CD4-positive, alpha-beta T cell treated with Interleukin-6 for 4 hours (primary cell): ENCODE measurements at places on chromosomes 4 and X.

- DNase-seq = no peak
These were observed 125.6 kb downstream of the ARSF start for GRCh38 chrX:3166670-3167455.

DNA sequence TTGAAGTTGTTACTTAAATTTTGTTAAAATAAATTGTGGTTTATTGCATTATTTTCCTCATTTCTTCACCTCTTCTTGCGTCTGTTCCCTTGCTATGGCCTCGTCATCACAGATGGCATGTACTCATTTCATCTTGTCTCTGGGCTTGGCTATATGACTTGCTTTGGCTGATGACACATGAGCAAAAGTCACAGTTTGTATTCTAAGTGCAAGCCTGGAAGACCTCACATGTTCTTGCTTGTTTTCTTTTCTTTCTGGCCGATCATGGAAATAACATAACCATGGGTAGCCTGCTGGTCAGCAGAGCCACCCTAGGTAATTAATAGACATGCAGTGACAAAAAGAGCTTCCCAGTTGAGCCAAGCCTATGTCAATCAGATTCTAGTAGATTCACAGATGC is 527.9 kb downstream of the SPRY1 start:
- no peak for DNase-seq

DNA sequence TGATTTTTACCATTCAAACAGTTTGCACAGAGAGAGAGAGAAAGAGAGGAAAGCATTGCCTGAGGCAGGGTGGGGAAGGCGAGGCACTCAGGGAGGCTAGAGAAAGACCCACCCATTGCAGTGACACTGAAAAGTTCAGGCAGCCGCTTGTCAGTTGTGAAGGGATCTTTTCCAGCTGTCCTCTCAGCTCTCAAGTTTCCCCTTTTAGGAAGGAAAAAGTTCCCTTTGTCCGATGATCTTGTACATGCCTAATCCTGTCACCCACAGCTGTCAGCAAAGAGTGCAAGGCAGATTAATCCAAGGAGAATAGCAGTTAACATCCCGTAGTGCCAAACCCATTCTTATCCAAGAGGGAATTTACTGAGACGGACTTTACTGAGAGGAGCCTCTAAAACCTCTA is 255.0 kb downstream of the MAGEB5 start:
- DNase-seq = no peak

GRCh38 chr4:40881096-40881495 is 131.3 kb downstream of the NSUN7 start:
- DNase-seq = no peak

DNA sequence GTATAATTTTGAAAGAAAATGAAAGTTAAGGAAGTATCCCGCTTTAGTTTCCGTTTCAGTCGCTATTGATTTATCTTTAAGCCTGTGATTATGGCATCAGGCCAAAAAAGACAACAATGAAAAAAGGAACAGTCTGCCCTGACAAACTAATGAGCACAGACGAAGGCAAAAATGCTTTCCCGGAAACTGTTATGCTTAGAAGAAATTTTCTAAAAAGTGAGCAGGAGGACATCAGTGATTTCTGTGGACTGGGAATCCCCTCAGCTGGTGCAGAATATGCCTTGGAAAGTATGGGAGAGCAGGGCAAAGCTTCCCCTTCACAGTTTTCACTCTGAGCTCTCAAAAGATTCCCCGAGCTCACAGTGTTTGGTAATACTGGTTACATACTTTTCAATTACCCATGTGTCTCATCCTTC is 5.1 kb upstream of the CXCL10 start:
- no peak for DNase-seq

GRCh38 chr4:65370709-65371108 is 299.6 kb downstream of the EPHA5 start:
- no peak for DNase-seq

GRCh38 chr4:152843481-152844090 is 63.8 kb downstream of the ARFIP1 start:
- no peak for DNase-seq

GRCh38 chr4:69323284-69323683 is 43.0 kb downstream of the UGT2B28 start:
- no peak for DNase-seq

DNA sequence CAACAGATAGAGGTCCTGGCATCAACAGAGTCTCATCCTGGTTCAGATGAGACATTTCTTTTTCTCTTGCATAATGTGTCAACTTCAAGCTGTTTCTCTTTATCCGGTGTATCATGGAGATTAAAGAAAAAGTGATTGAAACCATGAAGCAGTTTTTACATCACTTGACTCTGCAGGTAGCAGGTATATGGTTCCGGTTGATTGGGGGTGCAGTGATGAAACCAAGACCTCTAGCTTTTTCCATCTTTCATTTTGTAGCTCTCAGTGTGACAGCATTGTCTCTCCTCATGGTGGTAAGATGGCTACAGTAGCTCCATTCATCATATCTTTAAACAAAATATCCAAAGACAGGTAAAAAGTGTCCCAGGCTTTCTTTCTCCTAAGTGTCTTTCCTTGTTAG is 2.4 kb upstream of the HOPX start:
- no peak for DNase-seq

DNA sequence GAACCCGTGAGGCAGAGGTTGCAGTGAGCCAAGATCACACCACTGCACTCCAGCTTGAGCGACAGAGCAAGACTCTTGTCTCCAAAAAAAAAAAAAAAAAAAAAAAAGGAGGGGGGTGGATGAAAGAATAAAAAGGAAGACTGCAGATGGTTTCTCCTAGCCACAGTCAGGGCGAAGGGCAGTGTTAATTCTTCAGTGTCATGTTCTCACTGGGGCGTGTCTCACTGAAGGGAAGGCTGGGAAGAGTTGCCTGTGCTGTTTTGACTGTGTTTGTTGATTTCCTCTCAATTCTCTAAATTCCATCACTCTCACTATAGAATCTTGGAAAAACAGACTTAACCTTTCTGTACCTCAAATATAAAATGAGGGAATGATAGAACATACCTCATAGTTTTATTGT is 71.6 kb upstream of the DHX15 start:
- DNase-seq = no peak

DNA sequence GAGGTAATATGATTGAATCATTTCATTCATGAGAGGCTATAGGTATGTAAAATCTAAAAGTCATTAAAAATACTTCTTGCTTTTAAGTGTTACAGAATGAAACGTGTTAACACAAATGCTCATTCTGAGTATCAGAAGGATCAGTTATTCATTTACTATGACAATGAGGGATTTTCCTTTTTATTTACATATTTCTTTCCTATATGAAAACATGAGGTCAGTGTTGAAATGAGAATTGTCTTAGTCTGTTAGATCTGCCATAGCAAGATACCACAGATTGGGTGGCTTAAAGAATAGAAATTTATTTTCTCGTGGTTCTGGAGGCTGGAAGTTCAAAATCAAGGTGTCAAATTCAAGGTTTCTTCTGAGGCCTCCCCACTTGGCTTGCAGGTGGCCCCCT is 181.2 kb downstream of the ARHGAP10 start:
- DNase-seq = no peak

GRCh38 chrX:131067216-131067615 is 9.1 kb downstream of the ARHGAP36 start:
- DNase-seq = no peak

DNA sequence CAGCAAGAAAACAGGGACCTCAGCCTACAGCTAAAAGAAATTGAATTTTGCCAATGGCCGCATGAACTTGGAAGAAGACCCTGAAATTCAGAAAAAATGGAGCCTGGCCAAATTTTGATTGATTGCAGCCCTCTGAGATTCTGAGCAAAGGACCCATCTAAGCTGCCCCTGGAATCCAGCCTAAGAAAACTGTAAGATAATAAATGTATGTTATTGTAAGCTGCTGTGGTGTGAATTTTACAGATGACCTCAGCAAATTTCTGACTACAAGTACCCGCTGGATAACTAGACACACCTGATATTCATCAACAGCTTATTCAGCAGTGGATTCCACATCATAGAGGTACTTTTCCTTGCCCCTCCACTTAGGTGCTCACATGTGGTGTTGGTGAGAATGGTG is 119.5 kb upstream of the EPHA5 start:
- DNase-seq = no peak

GRCh38 chr4:73211968-73212367 is 46.6 kb downstream of the ANKRD17 start:
- no peak for DNase-seq

- no peak for DNase-seq
These were observed 20.2 kb downstream of the SYAP1 start for GRCh38 chrX:16739574-16739973.

- DNase-seq = peak; percentile 50
These were observed 1.3 kb downstream of the SH3TC1 start for GRCh38 chr4:8200302-8200975.

- no peak for DNase-seq
These were observed 461.4 kb downstream of the MID1IP1 start for GRCh38 chrX:39262641-39263040.

DNA sequence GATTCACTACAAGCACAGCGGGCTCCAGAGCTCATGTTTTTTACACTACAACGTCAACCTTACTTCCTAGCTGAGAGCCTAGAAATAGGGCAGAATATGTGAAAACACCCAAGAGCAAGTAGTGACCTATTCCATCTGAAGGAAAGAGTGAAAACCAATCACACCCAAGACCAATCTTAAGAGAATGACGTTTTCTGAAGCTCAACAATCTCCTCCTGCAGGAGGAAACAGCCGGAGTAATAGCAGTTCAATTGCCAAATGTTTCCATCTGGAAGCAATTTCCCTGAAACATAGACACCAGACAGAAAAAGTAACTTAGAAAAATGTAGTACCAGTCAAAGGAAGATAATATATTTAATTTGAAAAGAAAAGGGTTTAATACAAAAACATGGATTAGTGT is 142.4 kb downstream of the ANXA5 start:
- no peak for DNase-seq

DNA sequence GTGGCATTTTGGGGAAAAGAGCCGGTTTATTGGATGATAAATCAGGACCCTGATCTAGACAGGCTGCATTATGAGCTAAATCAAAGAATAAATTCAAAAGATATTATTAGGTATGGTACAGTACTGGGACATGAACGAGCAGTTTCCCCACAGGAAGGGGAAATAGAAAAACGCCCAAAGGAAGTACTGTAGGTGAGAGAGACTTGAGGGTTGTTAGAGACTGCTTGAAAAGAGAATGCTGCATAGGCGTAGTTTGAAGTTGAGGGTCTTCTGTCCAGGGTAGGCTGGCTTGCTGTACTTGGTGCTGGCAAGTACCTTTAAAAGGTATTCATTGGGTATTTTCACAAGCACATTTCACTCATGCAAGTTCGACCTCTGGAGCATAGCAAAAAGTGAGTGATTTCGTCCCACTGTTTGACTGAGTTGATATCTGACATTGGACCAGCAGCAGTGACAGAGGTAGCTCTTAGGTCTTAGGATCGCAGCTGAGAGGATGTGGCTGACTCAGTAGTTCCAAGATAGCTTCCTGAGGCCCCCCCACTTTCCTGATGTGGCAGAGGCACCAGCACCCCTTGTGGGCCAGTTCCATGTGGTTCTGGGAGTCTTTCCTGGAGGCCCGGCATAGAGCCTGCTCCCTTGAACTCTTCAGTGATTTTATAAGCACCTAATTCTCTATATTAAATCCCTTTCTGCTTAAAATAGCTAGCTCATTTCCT is 64.3 kb downstream of the TMEM131L start:
- peak; percentile 47 for DNase-seq

DNA sequence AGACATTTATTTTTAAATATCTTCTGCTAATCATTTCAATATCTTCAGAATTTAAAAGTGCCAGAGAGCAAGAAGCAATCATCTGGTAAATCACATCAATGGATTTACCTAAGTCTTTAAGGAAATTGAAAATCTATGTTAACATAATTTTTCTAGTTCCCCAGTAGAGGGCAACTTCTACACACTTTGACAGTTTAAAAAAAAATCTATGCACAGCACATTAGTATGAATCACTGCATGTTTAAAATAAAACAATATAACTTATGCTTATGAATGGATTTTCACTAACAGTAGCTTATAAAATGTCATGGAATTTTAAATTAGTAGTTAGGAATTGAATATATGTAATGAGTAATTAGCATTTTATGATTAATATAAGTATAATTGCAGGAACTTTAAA is 126.5 kb downstream of the REELD1 start:
- DNase-seq = no peak

DNA sequence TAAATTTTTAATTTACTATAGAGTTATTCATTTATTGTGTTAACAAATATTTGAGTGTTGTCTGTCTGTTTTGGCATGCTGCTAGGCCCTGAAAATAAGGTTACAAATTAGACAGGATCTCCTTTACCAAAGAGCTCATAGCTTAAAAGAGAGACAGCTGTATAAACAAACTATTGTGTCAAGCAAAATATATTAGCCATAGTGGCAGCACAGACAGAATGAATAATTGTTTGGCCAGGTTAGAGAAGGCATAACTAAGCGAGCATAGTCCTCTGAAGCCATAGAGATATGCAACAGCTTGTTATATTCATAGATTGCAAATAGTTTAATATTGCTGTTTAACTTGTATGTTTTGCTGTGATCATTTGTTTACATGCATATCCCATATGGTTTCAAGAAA is 66.7 kb upstream of the NDUFC1 start:
- DNase-seq = no peak

DNA sequence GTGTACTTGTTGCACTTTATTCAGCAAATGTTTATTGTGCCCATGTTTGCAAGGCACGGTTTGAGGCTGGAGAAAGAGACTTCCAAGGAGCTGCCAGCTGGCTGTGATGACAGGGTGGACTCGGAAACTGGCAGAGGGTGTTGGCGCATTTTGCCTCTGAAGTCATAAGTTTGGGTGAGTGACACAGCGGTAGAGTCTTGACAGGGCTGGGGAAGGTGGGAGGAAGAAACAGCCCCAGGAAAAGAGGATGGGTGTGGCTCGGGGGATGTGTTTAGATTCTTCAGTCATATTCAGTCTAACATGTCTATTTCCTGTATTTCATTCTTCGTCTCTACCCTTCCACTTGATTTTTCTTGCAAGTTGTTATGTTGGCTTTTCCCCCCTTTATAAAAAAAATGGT is 77.0 kb upstream of the STOX2 start:
- DNase-seq = peak; percentile 6

- no peak for DNase-seq
These were observed 128.0 kb upstream of the NKX1-1 start for GRCh38 chr4:1534095-1534872.

DNA sequence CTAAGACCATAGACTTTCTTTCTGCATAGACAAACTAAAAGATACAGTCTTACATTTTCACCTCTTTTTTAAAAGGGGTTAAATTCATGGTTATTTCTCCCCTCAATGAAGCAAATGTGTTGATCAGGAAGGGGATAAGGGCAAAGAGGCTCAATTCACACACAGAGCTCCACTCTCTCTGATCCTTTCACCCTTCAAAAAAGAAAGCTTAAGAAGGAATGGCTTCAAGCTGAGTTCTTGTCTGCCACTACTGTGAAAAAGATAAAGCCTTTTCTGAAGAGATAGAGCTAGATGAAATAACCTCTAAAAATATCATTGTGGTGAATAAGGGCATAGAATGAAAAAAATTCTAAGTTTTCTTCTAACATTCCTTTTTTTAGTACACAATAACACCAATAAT is 28.3 kb downstream of the SEPSECS start:
- DNase-seq = no peak

- no peak for DNase-seq
These were observed 68.1 kb downstream of the BANK1 start for GRCh38 chr4:101858641-101859040.
